Progenitor cell of endocrine pancreas (in vitro differentiated cells): ENCODE measurements at places on chromosomes 12 and 14.
A peak's percentile ranks its signal among the peaks of the same experiment; 100 is the strongest.

GRCh38 chr12:109631302-109631701 lies 57.7 kb downstream of the MVK start:
- no peak for DNase-seq

- no peak for DNase-seq
Observed at GRCh38 chr12:12097891-12098690, 27.4 kb downstream of the BCL2L14 start.

DNA sequence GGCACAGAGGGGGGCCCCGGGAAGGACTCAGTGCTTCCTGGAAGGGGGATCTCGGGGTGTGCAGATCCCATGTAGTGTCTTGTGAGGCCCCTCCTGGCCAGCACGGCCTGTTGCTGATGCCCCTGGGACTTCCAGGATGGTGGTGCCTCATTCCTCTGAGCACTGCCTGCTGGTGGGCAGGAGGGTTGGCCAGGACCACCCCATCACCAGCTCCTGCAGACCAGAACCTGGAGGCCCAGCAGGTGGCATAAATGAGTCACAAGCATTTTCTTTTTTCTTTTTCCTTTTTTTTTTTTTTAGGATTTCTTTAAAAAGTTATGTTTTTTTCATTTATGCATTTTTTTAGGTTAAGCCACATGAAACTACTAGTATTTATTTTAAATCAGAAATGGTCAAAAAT lies 8.0 kb downstream of the MMP17 start:
- DNase-seq = no peak

DNA sequence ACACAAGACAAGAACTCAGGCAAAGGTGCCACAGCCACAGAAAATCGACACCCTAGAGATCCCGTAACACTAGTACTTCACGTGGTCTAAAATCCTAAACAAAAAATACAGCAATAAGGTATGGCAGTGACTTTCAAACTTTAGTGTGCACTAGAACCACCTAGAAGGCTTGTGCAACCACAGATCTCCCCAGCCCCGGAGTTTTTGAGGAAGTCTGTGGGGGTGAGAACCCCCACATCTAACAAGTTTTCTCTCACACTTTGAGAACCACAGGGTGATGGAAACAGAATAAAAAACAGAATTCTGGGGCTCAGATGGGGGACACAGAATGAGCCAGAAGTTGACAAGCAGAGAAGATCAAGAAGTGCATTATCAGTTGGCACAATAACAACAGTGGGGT lies 254.0 kb downstream of the ANO6 start:
- no peak for DNase-seq

DNA sequence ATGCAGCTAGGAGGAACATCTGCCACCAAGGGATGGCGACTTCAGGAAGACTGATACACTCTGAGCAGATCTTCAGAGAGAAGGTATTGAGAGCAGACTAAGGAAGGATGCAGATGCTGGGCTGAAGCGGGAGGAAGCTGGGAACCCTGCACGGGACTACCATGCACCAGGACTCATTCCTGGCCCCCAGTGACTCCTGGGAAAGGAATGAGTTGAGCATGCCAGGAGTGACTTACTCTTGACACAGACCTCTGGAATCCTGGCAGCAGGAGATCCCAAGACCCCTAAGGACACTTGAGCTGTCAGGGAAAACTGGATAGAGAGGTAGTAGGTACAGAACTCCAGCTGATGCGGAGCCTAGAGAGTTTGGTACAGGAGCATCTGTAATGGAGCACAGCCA lies 336.1 kb downstream of the RPS29 start:
- no peak for DNase-seq

GRCh38 chr14:88030079-88030478 lies 25.1 kb downstream of the GPR65 start:
- no peak for DNase-seq

DNA sequence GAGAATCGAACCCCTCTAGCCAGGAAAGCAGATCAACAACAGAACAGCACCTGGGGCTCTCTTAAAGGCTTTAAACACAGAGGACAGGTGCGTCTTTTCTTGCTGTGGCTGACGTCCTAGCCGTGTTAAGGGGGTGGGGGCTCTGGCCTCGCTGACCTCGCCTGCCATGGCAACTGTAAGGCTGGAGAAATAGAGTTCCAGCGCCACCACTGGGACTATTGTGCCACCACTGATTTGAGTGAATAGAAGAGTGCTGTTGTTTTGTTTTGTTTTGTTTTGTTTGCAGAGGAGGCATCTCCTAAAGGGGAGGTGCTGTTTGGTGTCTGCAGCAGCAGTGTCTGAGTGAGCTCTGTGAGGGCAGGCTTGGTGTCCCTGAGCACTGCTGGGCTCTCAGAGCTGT lies 34.2 kb upstream of the PRMT8 start:
- no peak for DNase-seq

GRCh38 chr12:123388177-123388950 lies 4.4 kb downstream of the KMT5A start:
- DNase-seq = peak; percentile 62

DNA sequence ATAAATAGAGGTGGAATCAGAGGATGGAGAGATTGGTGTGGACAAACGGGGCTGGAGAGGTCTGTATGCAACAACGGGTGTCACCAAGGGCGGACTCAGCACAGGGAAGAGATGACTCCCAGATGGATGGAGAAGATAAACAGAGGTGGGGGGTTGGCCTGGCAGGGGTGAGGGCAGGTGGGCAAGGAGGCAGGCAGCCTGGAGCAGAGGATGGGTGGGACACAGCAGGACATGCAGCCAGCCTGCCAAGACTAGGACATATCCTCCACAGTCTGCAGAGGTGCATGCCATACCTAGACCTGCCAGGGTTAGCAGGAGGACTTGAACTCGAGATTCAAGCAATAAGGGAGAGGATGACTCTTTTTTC lies 56.2 kb downstream of the TTC7B start:
- no peak for DNase-seq

GRCh38 chr14:26414103-26414502 lies 183.7 kb downstream of the NOVA1 start:
- DNase-seq = no peak

DNA sequence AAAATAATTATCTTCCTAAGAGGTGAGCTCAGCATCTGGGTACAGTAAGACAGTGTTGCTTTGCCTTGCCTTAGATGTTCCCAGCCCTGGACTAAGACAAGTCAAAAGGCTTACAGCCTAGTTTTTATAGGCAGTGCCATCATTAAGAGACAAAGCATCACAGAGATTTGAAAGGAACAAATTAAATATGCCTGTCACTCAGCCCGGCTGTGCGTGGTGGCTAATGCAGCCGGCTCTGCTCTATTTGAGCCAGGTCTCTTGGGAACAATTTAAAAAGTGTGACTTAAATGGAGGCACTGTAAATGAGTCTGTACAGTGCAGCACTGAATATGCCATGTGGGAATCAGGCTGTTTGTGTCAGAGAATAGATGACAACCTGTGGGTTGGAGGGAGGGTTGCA lies 1687.4 kb upstream of the FLRT2 start:
- DNase-seq = no peak

GRCh38 chr12:1108276-1108675 lies 117.3 kb downstream of the ERC1 start:
- no peak for DNase-seq

GRCh38 chr12:104526320-104526719 lies 69.6 kb downstream of the CHST11 start:
- no peak for DNase-seq

DNA sequence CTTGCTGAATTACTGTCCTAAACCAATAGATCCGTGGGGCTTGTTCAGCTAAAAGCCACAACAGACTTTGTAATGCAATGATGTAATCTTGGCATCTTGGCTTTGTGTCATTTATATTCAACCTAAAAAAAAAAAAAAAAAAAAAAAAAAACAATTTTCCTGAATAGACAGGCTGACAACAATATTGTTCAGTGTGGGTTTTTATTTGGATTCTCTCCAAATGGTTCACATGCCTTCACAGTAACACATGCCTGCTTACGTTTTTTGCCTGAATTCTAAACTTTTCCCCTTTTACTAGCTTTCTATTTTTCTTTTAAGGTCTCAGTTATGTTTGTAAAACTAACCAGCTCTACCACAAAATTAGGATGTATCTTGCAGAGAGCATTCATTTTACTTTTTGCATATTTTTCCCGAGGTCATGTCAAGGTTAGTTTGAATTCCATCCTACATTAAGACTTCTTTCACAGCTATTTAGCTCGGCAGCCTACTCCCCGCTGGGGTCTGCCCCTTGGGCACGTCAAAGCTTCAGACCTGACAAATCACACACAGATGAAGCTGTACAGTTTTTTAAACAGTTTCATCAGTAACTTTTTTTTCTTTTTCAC lies 213.7 kb upstream of the NPAS3 start:
- DNase-seq = no peak

DNA sequence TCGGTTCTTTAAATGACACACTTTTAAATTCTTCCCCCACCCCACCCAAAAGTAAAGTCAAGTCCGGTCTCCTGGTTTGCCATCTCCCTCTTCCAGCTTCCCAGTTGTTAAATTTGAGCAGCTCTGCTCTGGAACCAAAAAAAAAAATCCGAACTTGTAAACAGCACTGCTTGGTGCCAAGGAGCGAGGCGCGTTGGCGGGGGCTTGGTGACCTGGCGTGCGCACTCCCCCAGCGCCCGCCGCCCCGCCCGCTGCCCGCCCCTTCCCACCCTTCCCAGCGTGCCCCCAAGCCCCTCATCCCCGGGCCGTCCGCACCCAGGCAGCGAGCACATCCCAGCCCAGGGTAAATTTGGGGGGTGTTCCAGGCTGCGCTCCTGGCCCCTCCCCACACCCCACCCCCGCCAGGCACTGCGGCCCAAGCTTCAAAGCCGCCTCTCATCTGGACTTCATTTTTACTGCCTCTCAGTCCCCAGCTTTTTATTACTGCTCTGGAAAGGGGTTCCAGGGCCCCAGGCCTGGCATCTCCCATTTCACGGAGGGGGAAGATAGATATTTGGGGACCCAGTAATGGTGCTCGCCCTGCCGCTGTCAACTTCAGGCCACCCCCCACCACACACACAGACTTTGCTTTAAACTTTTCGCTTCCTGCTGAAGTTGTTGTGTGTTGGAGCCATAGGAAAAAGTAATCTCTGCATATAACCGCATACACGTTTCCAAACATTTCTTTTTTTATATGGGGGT lies 11.7 kb upstream of the ITGB7 start:
- no peak for DNase-seq

- no peak for DNase-seq
Observed at GRCh38 chr14:35959835-35960234, 133.7 kb downstream of the BRMS1L start.

DNA sequence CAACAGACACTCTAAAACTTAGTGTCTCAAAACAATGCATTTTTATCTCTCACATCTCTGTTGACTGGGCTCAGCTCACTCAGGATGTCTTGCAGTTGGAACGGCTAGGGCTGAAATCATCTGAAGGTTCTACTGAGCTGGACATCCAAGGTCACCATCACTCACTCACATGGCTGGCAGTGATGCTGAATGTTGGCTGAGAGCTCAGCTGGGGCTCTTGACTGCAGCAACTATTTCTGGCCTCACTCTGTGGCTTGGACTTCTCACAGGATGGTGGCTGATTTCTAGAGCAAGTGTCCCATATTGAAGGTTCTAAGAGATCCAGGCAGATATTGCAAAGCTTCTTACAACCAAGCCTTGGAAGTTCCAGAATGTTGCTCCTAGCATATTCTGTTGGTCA lies 166.5 kb downstream of the ZFP36L1 start:
- peak; percentile 7 for DNase-seq
